ENCODE measurements at places on chromosomes 2 and 18.

GRCh38 chr2:177429688-177430325, 37.2 kb downstream of the AGPS start:
- DNase-seq = no peak

GRCh38 chr2:46983065-46983801, 67.6 kb upstream of the MCFD2 start:
- DNase-seq = no peak

GRCh38 chr2:224357098-224357901, 44.6 kb downstream of the FAM124B start:
- DNase-seq = peak; percentile 18

- DNase-seq = no peak
These were observed 142.6 kb downstream of the INHBB start for GRCh38 chr2:120488531-120488930.

DNA sequence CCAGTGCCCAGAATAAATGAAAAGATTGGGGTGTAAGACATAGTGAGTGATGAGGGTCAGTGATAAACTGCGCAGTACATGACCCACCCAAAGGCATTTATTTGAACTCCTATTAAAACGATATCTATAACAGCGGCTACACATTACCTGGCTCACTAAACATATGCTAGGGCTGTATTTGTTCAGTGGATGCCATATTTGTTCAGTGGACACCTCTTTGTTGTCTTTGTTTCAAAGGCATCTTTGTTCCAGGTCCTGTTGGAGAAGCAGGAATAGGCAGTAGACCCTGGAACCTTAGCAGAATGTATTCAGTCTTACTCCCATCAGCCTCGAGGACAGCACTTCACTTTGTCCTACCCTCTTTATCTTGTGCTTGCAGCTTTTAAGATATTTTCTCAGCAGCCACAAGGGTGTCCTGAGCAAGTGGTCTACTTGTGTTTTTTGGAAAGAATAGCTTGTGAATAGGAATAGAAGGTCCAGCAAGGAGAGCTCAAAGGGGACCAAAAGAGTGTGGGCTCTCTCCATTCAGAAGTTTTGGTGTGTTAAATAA, 650.8 kb upstream of the FANCL start:
- DNase-seq = no peak
